ENCODE measurements at places on chromosomes 1 and 21.

DNA sequence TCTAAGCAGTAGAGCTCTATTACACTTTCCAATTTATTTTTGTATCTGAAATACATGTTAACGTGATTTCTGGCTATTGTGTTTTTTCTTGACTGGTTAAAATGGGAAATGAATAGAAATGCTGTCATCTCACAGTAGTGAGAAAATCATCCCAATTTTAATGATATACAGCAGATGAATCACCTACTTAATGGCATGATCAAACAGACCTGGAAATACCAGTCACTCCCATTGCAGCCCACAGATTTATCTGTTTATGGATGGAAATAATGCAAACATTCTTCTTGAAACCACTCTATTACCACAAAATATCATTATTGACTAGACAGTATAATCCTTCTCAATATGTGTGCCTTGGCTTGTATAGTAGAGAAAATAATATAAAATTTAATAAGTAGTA lies 497.8 kb upstream of the ADAMTS5 start:
- no peak for DNase-seq

GRCh38 chr1:245121523-245121922 lies 33.3 kb upstream of the KIF26B start:
- DNase-seq, result no peak

- DNase-seq, result no peak
These were observed 27.4 kb downstream of the HIVEP3 start for GRCh38 chr1:41891199-41891896.

DNA sequence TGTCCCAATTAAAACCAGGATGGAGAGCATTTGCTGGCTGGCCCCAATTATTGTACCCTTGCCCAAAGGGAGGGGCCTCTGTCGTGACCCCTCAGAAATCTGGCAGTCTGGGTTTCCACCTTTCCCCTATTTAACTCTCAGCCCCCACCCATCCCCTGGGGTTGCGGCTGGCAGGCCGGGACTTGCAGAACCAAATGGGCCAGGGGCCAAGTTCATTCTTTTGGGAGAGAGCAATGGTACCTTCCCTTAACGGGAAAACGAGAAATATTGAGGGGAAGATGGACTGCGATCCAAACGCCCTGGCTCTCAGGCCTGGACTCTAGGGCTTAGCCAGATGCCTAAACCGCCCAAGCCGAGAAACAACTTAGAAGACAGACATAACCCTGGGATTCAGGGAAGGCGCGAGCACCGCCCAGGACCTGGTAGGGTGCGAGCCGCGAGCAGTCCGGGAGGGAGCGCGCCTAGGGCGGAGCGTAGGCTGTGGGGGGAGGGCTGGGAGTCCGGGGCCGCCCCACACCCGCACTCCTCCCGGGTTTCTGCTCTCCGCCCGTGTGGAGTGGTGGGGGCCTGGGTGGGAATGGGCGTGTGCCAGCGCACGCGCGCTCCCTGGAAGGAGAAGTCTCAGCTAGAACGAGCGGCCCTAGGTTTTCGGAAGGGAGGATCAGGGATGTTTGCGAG lies at the start of gene SLC27A3:
SLC27A3 (plus strand) TSS at position 628 of the 678 bp plus-strand sequence. CDS start 91 bp downstream, outside the sequence.
- DNase-seq, result no peak

DNA sequence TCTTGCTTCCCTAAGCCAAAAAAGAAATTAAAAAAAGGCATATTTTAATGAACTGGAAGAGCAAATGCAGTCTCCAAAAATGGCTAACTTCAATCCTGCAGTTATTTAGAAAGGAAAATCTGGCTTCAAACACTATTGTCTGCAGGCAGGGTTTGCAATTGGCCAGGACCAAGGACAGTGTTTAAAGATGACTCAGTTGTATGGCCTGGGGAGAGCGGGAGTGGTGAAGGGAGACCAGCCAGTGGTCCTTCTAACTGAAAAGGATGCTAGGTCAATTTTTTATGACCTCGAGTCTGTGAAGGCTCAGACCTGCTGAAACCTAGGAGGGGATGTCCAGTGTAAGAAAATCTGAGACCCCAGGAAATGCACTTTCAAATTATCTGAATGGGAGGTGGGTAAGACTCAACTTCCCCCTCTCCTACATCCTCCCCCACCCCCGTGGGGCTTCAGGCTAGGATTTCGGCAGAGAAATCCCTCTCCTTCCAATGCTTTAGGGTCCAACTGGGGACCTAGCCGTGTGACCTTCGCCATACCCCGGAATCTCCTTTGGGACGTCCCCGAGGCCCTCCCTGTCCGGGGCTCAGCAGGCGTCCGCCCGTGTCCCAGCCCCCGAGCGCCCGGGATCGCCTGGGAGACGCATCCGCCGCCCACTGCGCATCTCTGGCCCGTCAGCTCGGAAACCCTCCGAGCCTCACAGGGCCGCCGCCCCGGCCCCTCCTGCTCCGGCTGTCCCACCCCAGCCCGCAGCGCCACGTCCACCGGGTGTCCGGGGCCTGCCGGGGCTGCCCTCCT lies 602 bp upstream of the RIMKLA start:
- DNase-seq, result no peak

GRCh38 chr21:42716074-42716473 lies 62.7 kb downstream of the PDE9A start:
- DNase-seq, result no peak

GRCh38 chr1:14590411-14591180 lies 7.9 kb upstream of the KAZN start:
- DNase-seq, result no peak

GRCh38 chr1:93704052-93704451 lies 22.4 kb upstream of the BCAR3 start:
- no peak for DNase-seq

DNA sequence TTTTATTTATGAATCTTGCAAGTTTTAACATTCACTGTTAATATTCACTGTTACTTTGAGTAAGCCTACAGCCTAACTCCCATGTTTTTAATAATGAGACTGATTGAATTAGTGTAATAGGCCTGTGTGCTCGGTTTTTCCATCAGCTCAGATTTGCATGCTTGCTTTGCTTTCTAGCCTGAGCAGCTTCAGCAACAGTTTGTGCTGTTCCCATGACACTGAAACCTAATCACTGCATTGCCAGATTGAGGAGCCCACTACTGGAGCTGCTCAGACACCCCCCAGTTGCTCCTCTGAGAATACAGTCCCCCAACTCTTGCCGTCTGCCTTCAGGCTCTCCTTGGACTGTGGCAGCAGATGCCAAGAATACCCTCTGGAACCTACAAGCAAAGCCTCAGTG lies 695.4 kb downstream of the BRINP3 start:
- DNase-seq, result no peak

DNA sequence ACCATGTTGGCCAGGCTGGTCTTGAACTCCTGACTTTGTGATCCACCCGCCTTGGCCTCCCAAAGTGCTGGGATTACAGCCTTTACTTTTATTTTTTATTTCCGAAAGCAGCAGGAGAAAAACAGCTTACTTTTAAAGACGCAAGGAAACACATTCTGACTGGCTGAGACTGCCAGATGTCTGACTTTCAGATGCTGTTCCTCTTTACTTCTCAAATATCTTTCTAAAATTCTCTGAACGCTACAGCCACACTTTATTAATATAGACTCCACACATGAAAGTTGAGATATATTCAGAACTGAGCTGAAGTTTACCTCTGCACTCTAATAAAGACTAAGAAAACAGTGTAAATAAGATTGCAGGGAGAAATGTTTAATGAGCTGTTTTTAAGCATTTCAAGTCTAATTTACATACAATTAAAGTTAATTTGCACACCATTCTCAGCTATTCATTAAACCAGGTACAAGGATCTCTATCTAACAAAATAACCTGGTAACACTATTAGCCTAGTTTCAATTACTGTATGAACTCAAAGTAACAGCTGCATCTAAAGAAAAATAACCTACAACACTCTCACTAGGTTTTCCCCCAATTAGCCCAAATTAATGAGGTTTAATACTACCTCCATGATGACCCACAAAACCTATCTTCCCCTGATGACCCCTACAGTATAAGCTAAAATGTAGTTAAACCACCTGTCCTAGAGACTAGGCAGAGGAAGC lies 24.9 kb downstream of the WASF2 start:
- DNase-seq, result no peak

- no peak for DNase-seq
These were observed at the start of gene DIO1 for GRCh38 chr1:53893999-53894636. DIO1 (plus strand) TSS chr1:53894187; CDS start chr1:53894211, 24 bp downstream.

GRCh38 chr21:33241846-33242245 lies 12.1 kb downstream of the IFNAR2 start:
- DNase-seq, result no peak

GRCh38 chr1:45842786-45843185 lies 39.4 kb downstream of the MAST2 start:
- DNase-seq, result no peak

DNA sequence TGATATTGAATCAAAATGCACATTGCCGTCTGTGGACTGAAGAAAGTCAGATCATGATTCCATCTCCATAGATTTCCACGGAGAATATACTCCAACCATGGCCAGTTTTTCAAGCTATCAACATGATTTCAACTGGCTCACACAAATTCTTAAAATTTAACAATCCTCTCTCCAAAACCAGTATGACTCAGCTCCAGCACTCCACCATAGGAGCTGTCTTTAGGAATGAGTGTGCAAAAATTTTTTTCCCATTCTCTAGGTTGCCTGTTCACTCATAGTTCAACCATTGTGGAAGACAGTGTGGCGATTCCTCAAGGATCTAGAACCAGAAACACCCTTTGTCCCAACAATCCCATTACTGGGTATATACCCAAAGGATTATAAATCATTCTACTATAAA lies 40.8 kb downstream of the RGL1 start:
- no peak for DNase-seq

GRCh38 chr1:15985611-15986297 lies 9.9 kb upstream of the ZBTB17 start:
- DNase-seq, result no peak

Data from cortex of kidney (tissue), 1 donor.